ENCODE measurements at places on chromosomes 16 and 17.

- DNase-seq = no peak
These were observed 218.3 kb downstream of the CDH13 start for GRCh38 chr16:82845116-82845515.

DNA sequence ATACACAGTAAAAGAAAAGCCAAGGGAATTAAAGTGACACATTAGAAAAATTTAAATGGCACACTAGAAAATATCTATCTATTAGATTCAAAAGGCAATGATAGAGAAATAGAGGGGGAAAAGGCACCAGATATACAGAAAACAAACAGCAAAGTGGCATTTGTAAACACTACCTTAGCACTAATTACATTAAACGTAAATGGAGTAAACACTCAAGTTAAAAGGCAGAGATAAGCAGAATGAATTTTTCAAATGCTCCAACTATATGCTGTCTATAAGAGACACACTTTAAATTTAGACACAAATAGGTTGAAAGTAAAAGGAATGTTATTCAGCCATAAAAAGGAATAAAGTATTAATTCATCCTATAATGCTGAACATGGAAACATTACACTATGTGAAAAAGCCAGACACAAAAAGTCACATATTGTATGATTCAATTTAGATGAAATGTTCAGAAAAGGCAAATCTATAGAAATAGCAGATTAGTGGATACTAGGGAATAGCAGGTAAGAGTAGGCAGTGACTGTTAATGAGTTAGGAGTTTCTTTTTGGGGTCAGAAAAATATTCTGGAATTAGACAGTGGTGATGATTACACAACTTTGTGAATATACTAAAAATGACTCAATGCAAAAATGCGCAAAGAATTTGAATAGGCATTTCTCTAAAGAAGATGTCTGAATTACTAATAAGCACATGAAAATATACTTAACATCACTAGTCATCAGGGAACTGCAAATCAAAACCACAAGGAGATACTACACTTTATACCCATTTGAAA lies 92.4 kb downstream of the BRIP1 start:
- DNase-seq = no peak

GRCh38 chr17:63023049-63023448 lies 57.0 kb downstream of the TANC2 start:
- no peak for DNase-seq

DNA sequence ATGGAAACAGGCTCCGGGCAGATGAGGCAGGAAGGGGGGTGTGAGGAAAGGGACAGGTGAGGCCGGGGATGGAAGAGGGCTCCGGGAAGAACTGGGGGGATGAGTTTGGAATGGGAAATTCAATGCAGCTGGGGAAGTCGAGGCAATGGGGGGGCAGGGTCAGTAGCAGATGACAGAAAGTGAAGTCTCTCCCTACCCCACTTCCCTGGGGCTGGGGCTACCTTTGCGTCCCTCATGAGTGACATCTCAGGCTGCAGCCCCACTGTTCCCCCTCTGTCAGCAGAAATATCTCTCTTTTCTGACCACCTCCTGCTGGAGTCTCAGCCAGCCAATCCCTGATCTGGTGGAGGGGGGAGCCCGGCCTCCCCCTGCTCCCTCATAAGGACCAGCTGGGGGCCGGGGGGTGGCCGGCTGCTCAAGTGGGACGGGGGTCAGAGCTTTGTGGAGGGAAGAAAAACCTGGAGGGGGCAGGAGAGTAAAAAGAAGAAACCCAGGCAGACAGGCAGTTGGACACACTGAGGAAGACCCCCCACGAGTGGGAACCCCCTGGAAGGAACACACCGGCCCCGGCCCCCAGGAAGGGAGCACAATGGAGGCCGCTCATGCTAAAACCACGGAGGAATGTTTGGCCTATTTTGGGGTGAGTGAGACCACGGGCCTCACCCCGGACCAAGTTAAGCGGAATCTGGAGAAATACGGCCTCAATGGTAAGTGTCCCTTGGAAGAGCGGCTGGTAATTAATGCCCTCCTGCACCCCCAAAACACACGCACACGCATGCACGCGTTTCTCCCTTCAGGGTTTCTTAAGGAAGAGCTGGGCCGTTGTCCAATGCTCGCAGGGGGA lies at the start of gene ATP2A1:
Gene ATP2A1, plus strand, starts transcription at position 406 of the 844 bp plus-strand sequence. Its CDS starts 184 bp downstream, at position 590.
- DNase-seq = no peak

GRCh38 chr16:87581857-87582215 lies 20.5 kb upstream of the JPH3 start:
- DNase-seq = no peak

- DNase-seq = no peak
These were observed 24.1 kb upstream of the HOXB13 start for GRCh38 chr17:48752399-48753288.

DNA sequence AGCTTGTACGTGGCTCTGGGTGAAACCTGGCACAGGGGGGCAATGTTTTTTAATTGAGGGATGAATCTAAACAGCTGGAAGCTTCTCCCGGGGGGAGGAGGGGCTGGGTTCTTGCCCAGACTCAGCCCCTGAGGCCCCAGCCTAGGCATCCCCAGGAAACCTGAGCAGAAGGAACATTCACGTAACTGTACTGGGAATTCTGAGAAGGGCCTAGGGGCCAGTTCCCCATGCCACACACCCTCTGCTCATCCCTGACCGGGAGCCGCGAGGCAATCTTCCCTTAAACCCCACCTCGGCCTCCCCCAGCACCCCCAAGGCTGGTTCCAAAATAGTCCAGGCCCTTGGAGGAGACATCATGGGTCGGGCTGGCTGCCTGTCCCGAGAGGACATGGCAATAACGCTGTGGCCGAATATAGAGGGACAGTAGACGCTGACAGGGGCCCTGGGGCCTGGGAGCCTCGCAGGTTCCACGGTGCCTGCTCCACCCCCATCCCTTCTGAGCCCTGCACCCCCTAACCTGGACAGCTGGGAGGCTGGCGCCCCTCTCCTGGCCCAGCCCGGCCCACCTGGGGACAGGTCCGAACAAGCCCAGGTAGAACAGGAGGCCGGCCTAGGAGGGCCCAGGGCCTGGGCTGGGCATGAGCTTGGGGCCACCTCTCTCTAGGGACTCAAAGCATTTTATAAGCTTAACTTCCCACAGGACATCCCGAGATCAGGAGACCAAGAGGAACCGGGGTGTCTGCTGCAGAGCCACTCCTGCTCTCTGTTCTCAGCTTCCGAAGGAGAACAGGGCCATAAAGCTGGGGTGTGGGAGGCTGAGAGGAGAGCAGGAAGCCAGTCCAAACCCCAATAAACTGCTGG lies 83.2 kb upstream of the TOB1 start:
- no peak for DNase-seq

DNA sequence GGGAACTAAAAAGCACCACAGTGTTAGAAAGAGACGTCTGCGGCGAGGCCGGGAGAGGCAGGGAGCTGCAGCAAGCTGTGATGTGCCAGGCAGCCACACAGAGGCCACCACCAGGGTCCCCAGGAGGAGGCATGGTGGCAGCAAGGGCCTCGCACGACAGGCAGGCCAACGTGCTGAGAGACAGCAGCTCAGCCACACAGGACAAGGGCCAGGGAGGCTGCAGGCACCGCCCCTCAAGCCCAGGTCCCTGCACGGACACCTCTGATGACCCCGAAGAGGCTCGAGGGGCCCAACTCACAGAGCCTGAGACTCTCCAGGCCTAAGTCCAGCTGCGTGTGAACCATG lies 5.7 kb downstream of the HAGH start:
- DNase-seq = no peak

GRCh38 chr16:29318037-29318436 lies 88.5 kb downstream of the NPIPB11 start:
- no peak for DNase-seq

DNA sequence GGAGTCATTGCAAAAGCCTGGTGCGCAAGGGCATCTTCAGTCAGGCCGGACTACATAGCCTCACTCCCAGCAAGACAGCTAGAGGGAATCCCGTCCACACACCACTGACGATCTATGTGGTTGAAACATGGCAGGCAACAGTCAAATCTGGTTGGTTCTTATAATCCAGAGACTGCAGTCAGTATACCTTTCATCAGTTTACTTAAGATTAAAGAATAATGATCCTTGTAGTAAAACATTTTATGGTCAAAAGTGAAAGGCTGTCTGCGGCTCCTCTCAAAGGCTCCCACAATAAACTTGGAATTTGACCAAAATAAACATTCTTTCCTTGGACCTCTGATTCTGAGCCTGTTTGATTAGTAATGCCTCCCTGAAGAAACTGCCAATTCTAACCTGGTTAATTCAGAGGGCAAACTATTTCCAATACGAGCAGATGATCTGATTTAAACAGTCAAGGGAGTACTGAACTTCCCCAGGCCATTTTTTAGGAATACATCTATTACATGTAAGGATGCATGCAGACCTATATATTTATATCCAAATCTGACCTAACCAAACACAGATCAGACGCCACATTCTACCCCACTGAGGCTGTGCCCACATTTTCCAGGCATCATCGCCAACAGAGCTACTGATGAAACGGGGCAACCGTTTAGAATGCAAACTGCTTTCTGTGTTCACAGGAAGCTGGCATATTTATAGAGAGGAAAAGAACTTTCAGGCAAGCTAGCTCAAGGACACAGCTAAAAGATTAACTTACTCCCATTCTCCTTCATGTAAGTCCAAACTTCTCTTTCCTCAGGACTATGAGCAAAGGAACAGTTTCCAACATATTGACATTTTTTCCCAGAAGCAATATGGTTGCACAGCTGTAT lies 15.3 kb upstream of the TXNDC11 start:
- DNase-seq = no peak

DNA sequence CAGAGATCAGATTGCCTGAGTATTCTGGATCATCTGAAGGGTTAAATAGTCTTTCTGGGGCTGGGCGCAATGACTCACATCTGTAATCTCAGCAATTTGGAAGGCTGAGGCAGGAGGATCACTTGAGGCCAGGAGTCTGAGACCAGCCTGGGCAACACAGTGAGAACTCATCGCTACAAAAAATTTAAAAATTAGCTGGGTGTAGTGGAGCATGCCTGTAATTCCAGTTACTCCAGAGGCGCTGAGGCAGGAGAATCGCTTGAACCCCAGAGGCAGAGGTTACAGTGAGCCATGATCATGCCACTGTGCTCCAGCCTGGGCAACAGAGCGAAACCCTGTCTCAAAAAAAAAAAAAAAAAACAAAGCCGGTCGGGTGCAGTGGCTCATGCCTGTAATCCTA lies 15.7 kb downstream of the MVP start:
- DNase-seq = no peak

GRCh38 chr16:15620611-15621195 lies 22.3 kb downstream of the MARF1 start:
- no peak for DNase-seq

DNA sequence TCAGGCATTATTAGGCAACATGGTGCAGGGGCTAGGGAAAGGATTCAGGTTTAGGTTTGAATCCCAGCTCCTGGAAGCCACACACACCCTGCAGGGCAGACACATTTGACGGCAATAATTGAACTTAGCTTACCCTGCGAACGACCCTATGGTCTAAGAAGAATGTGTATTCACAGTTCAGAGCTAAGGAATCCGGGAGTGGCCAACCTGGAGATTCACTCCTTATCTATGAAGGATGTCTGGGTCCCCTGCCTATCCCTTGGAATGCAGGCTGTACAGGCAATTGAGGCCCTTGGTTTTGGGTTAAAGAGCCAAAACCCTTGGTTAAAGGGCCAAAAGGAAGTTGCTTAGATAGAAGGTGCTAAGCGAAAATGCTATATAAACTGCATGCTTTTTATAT lies 2.9 kb upstream of the SYT17 start:
- no peak for DNase-seq

GRCh38 chr16:77190190-77190477 lies 856 bp upstream of the MON1B start:
- no peak for DNase-seq

DNA sequence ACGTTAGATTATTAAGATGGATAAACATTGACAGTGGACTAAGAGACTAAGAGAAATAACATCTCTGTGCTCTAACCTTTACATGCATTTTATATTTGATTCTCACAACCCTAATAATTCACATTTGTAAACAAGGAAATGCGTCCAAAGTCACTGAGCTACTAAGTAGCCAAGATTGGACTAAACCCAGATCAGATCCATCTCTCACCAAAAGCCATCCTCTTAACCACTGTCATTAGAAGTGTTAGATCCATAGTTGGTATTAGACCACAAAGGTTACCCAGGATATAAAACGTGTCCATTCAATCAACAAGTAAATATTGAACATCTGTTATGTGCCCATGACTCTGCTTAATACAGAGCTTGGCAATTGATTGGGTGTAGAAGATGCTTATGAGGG lies 5.2 kb downstream of the HSD17B2 start:
- no peak for DNase-seq

DNA sequence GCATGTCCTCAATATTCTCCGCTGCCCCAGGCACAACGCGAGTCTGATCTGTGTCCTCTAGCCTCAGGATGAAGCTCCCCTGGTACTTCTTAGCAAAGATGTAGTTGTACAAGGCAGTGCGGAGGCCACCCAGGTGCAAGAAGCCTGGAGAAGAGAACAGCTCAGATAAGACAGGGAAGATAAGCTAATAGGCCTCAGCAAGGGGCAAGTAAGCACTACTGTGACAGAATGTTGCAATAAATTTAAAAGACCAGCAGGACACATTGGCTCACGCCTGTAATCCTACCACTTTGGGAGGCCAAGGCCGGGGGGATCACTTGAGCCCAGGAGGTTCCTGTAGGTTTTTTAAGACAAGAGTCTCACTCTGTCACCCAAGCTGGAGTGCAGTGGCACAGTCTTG lies 5.0 kb downstream of the EARS2 start:
- no peak for DNase-seq

DNA sequence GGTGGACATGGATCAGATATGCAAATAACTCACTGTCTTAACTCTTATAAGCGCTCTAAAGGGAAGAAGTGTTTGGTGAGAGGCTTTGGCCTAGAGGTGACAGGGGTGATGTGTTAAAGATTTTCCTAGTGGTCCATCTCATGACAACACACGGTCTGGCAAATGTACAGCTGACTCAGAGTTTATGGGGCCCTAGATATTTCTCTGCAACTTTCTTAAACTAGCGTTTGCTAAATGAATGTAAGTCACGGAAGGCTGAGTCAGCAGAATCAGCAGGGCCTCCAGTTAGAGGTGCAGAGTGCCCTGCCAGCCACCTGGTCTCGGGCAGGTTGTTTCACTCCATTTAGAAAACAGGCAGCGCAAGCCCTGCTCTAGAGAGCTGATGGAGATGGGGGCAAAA lies 40.1 kb downstream of the CLEC16A start:
- no peak for DNase-seq

DNA sequence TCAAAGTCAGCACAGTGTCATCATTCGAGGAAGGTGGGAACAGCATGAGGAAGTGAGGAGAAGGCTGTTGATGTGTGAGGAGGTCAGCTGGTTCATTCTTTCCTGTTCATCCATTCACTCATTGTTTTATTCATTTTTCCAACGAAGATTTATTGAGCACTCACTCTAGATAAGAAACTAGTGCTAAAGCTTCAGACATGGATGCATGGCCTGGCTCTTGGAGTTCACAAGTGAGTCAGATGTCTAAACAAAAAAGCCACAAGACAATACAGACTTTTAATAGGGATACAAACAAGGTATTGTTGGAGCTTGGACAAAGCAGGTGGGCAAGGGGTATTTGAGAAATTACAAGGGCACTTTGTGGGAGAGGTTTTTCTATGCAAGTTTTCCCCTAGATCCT lies 31.3 kb upstream of the MPHOSPH6 start:
- DNase-seq = no peak
